ENCODE measurements at places on chromosomes 16 and 17. TPM values are rescaled to one million over a fixed set of nuclear protein-coding genes. Genes with fewer than 3 reads are reported as not detected.

GRCh38 chr16:88405216-88406060 is 22.7 kb downstream of the ZNF469 start:
- peak; percentile 53 for DNase-seq

DNA sequence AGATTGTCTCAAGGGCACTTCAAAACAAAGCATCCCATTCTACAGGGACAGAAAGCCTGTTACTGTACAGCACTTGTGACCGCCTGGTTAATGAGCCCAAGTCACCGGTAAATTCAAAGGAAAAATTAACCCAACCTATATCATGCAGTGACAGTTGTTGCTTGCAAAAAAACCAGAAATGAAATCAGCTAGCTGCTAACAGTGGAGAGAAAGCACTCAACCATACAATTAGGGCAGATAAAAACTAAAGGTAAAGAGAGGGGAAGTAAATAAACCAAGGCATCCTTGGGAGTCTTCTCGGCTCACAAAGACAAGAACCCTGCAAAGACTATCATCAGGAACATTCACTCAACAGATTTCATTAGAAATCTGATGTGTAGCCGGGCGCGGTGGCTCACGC is 5.9 kb downstream of the RETREG3 start:
- DNase-seq, result no peak

TMEM204 gene
- 45.3 TPM for total RNA-seq

DNA sequence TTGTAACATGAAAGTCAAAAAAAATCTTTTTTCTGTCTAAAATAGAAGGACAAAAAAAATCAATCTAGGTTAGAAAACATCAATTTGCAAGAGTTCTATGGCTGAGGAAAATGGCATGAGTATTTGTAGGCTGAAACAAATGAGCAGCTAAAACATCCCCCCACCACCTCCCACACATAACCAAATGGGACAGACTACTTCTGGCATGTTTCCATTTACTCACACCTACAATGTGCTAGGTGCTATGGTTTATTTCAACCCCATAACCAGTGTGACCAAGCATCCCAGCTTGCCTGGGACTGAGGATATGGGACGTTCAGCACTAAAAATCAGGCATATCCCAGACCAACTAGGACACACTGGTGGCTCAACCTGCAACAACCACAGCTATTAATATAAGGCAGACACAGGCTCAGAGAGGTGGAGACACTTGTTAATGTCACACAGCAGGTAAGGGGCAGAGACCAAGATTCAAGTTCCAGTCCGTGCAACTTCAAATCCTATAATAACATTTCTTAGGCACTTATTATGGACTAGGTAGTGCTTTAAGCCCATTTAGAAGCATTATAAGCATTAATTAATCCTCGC is 96.0 kb downstream of the XYLT1 start:
- no peak for DNase-seq

RBFOX1 gene
- 0.55 TPM for total RNA-seq

- DNase-seq, result no peak
Observed at GRCh38 chr16:26128296-26128695, 436.5 kb downstream of the HS3ST4 start.

DNA sequence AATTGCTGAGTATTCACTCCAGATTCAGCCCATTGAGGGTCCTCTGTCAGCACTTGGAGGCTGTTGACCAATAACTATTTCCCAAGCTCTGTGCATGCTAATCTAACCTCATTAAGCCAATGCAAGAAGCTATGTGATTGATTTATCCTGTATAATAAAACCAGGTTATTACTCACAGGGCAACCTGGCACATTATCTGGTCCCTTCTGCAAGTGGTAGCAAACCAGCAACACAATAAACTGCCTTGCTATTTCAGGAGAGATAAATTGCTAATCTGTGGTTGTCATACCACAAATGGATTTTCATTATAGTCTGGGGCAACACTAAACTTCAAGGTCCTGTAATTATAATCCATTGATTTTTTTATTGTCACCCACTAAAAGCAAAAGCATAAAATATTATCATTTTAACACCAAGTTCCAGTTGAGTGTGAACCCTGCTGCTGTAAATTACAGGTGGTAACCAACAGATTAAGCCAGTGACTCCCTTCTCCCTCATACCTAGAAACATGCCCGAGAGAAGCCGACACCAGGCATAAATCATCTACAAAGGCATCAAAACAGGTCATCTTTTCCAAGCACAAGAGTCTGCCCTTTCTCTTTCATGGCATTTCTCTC is 51.1 kb upstream of the SOX9 start:
- DNase-seq, result no peak

DNA sequence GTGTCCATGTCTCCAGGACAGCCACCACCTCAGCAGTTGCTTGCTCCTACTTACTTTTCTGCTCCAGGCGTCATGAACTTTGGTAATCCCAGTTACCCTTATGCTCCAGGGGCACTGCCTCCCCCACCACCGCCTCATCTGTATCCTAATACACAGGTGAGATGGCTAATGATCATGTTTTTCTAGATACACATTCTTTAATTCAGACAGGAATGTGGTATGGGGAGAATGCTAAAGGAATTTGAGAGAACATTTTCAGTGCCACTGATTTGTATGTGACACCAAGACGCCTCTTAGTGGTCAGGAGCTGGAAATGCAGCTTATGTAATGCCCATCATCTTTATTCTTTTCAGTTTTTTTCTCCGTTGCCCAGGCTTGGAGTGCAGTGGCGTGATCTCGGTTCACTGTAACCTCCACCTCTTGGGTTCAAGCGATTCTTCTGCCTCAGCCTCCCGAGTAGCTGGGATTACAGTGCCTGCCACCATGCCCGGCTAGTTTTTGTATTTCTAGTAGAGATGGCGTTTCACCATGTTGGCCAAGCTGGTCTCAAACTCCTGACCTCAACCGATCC is 8.9 kb upstream of the RAPGEFL1 start:
- no peak for DNase-seq

CRHR1 gene
- 24.7 TPM for total RNA-seq

DNA sequence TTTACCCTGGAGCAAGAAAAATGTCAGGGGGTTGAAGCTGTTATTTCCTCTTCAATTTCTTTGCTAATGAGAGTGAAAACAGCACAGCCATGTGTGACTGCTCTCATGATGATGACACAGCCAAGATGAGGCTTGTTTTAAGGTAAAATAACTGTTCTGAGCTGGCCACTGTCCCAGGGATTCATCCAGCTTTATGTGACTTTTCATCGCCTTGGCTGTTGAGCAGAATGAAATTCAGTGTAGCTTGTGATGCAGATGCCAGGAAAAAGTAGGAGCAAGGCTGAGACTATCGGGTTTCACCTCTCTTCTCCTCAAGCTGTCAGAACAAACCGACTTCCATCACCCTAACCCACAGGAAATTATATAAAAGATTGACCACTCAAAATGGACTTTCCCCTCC is 361.8 kb upstream of the CDH5 start:
- peak; percentile 33 for DNase-seq

- DNase-seq, result no peak
Observed at GRCh38 chr16:16797239-16797638, 418.3 kb downstream of the NPIPA7 start.

GRCh38 chr16:7597677-7598076 is 265.0 kb downstream of the RBFOX1 start:
- no peak for DNase-seq

- DNase-seq, result no peak
Observed at GRCh38 chr17:82702231-82702927, 3.9 kb upstream of the RAB40B start.

GRCh38 chr16:68644715-68645493 is at the start of gene CDH3:
Gene CDH3 (plus strand): TSS chr16:68645310. CDS start chr16:68645380, 70 bp downstream.
- peak; percentile 57 for DNase-seq

- DNase-seq, result peak; percentile 90
Observed at GRCh38 chr16:19113577-19114358, at the start of gene ITPRIPL2. Gene ITPRIPL2 (plus strand): TSS chr16:19113964. CDS start chr16:19114462, 498 bp downstream.

DNA sequence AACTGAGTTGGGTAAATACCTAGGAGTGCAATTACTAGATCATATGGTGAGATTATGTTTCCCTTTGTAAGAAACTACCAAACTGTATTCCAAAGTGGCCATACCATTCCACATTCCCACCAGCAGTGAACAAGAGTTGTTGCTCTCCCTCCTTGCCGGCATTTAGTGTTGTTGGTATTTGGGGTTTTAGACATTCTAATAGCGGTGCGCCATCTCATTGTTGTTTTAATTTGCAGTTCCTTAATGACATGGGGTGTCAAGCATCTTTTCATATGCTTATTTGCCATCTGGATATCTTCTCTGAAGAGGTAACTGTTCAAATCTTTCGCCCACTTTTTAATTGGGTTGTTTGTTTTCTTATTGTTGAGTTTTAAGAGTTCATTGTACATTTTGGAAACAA is 164.2 kb upstream of the LHX1 start:
- DNase-seq, result no peak

GRCh38 chr16:3577302-3577752 is at the start of gene NLRC3:
Gene NLRC3 (minus strand): TSS chr16:3577403. CDS start chr16:3565036, 12,367 bp downstream.
- no peak for DNase-seq

- DNase-seq, result no peak
Observed at GRCh38 chr17:50618941-50619340, 15.7 kb upstream of the ABCC3 start.

COPZ2 gene
- 82.7 TPM for total RNA-seq

- DNase-seq, result no peak
Observed at GRCh38 chr17:62681939-62682381, 54.5 kb downstream of the MRC2 start.

- DNase-seq, result no peak
Observed at GRCh38 chr17:63984236-63984635, 11.5 kb upstream of the SCN4A start.
